Bronchial epithelial cell (primary cell): ENCODE measurements at places on chromosomes 4 and X. TPM values are rescaled to one million over a fixed set of nuclear protein-coding genes. Genes with fewer than 3 reads are reported as not detected.

The ARSD gene
- 11.8 and 29.6 TPM in 2 replicates for total RNA-seq

The ZFP92 gene
- total RNA-seq: 0.53 and 1.3 TPM in 2 replicates

The MYOZ2 gene
- total RNA-seq: not detected in 2 replicates

The VCX gene
- total RNA-seq: not detected in 2 replicates

The FRMD7 gene
- not detected in 2 replicates for total RNA-seq
